CD4-positive, alpha-beta T cell treated with Interleukin-15 for 1 hour (primary cell): ENCODE measurements at places on chromosomes 12 and 14.
A peak's percentile ranks its signal among the peaks of the same experiment; 100 is the strongest.

GRCh38 chr14:103522649-103523574, at the start of gene CKB:
CKB (minus strand) TSS chr14:103522830; CDS start chr14:103522493, 337 bp downstream.
- DNase-seq = peak; percentile 35

GRCh38 chr12:2664721-2665577, 129.8 kb upstream of the FKBP4 start:
- no peak for DNase-seq

GRCh38 chr12:95949477-95950206, 6.5 kb downstream of the AMDHD1 start:
- DNase-seq = no peak

DNA sequence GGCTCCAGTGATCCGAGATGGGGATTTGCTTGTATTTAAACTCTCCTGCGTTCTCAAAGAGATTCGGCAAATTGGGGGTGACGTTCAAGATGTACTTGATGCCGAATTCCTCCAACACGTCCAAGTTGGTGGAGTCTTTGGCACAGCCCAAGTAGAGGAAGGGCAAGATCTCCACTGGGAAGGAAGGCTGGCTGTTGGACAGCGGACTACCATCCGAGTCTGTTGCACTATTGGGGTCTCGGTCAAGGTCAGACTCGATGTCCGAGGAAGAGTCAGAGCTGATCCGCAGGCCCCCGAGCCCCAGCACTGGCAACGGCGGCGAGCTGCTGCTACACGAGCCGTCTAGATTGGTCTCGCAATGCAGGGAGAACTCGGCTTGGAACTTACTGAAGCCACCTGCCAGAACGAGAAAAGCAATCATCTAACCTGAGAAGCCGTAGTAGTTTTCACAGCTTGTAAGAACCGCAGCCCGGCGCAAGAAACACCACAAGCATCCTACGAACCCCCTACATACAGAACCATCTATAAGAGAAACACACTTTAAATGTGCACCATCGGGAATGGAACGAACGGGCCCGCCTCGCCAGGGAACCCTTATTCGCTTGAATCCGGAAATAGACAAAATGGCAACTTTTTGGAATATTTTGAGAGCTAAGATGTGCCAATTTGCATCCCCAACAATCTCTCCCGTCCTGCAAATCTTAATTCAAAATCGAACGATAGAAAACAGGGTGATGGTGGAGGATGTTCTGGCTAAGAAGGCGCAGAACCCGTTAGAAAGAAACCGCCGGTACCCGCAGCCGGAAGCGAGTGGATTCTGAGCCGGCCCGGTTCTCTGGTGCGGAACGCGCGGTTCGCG, 1.4 kb downstream of the DUSP6 start:
- DNase-seq = peak; percentile 24

DNA sequence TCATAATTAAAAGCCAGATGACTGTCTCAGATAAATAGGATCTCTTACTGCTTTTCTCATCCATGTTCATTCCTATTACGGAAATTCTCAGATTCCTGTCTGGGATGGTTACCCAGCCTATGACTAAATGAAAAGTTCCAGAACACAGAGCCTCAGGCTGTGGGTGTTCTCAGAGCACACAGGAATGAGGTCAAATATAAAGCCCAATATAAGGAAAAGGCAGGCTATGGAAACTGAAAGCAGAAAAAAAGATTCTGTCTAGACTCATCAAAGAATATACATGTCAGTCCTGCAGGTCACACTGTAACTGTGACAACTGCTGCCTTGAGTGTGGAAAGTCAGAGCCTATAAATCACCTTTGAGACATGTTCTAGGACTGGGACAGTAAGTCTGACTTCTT, 64.3 kb downstream of the DCAF5 start:
- no peak for DNase-seq

GRCh38 chr12:47231456-47231855, 151.7 kb upstream of the AMIGO2 start:
- no peak for DNase-seq

DNA sequence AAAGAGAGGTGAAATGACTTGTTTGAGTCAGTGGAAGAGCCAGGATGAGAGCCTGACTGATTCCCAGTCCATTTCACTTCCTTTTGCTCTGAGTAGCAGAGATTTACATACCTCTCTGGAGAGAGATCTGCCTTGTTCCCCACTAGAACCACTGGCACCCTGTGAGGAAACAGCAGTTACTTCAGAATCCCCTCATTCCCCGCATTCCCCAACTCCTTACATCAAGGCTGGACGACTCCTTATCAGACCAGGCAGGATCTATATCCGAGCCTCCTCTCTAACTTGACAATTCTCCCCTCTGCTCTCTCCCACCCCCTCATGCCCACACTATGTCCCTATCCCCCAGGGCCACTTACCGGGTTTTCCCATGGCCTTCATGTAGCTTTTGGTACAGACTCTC, 3.7 kb downstream of the RHEBL1 start:
- no peak for DNase-seq

DNA sequence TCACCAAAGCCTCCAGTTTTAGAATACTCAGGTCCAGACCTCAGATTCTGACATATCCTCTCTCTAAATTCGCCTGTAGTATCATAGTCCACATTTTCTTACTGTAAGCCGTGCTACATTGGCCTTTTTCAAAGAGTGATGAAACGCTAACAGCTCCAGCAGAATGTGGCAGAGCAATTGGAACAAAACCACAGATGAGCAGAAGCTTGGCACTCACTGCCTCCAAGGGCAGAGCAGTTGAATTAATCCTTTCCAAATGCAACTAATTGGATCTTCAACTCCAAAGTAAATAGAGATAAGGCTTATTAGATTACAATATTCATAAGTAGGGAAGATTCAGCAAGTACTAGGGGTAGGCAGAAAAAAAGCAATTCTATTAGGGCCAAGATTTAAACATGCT, 128.3 kb downstream of the SLC35F4 start:
- DNase-seq = no peak

DNA sequence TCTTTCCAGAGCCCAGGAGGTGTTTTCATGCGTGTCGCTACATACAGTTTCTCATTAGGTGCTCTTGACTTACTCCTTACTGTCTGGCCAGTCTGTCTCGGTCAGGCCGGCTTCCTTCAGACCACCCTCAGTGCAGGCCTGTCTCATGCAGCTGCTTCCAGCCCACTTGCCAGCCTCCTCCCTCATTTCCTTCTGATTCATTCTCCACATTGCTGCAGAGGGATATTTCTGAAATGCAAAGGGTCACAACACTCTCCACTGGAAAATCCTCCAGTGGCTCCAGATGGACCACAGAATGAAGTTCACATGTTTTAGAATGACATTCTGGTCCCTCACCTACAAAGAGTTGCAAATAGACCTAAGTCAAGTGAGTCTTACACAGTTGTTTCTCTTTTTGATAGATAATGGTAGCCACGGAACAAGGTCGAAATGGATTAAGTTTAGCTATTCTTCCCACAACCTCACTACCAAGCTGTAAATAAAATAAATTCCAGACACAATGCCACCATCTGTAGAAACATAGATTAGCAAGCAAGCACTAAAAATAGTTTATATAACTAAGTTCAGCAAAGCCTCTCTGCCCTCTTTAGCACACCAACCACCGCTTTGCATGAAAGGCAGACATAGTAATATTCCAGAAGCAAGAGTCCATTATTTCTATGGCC, 146.9 kb downstream of the ESR2 start:
- no peak for DNase-seq

- DNase-seq = no peak
Measured at GRCh38 chr14:92626041-92626440, 112.5 kb downstream of the RIN3 start.

DNA sequence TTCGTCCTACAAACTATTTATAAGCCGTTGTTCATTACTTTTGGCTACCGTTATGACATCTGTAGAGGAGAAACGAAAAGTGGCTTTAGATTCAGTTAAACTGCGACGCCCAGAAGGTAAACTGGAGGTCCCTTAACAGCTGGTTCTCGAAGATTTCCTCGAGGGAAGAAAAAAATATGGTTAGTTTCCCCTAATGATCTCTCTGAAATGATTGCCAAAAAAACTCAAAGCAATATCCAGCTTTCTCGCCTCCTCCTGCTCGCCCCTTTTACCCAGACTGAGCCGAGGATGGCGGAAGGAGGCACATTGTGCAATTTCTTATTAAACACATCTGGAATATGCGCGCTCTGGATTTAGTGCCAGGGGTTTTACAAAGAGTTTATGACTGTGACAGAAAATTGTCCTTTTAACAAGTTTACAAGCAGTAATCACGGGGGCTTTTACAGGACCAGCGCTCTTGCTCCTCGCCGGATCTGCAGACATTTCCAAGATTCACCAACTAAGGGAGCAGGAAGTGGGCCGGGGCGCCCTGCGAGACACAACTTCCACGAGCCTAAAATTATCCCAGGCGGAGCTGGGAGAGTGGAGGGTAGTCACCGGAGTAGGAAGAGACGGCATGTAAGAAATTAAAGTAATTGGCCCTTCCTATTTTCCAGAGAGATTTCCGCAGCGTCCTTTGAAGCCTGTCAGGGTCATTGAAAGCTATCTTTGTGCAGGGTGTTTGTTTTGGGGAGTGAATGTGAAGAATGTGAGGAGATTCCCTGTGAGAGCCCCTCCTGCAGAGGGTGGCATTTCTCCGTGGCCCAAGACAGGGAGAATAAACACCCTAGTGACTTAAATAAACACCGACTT, 5.6 kb downstream of the SIX1 start:
- DNase-seq = no peak

DNA sequence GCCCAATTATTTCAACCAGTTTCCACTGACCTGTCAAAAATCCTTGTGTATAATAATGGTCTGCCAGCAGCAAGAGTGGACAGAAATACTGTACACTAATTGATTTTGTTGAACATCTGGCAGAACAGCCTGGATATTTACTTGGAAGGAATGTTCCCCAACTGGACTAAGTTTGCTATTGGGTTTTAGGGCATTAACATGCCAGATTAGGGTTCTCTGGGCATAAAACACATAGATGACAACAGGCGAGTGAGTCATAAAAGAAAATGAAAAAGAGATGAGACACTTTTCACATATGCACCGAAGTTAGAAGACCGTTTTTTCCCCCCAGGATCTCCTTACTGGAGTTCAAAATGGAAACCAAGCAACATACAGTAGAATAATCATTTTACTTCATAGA, 236.3 kb upstream of the NAV3 start:
- DNase-seq = no peak
